ENCODE measurements at places on chromosomes 1 and 21.

GRCh38 chr21:46284733-46285132 lies 678 bp downstream of the MCM3AP start:
- no peak for DNase-seq

- no peak for DNase-seq
Observed at GRCh38 chr1:151282883-151283725, 1.0 kb downstream of the ZNF687 start.

DNA sequence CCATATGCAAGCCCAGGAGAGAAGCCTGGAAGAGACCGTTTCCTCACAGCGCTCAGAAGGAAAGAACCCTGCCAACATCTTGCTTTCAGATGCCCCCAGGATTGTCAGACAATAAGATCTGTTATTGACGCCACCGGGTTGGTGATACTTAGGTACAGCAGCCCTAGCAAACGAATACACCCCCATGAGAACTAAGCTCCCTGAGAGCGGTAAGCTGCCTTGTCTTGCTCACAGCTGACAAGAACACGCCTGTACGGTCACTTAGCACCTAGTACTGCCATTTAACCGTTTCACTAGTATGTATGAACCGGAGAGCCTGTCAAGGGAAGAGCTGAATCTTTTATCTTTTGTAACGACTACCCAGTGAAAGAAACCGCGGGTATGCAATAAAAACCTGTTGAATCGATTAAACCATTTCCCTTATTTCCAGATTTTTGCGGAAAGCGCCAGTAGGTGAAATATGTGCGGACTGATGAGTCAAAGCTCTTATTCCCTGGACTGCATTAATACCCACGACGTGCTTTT lies 619 bp upstream of the ZBTB8B start:
- DNase-seq = no peak

DNA sequence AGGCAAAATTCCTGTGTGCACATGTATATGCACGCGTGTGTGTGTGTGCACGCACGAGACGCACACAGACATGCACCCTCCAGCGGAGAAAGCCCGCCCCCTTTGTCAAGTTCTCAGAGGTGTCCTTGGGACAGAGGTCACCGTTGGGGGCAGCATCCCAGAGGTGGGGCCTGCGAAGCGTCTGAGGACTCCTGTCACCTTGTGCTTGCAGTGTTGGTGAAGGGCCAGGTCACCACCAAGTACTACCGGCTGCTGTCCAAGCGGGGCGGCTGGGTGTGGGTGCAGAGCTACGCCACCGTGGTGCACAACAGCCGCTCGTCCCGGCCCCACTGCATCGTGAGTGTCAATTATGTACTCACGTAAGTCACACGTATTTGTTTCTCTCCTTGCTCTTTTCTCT lies 42.6 kb downstream of the SIM2 start:
- no peak for DNase-seq

GRCh38 chr1:101920577-101920976 lies 76.1 kb downstream of the OLFM3 start:
- DNase-seq = no peak

DNA sequence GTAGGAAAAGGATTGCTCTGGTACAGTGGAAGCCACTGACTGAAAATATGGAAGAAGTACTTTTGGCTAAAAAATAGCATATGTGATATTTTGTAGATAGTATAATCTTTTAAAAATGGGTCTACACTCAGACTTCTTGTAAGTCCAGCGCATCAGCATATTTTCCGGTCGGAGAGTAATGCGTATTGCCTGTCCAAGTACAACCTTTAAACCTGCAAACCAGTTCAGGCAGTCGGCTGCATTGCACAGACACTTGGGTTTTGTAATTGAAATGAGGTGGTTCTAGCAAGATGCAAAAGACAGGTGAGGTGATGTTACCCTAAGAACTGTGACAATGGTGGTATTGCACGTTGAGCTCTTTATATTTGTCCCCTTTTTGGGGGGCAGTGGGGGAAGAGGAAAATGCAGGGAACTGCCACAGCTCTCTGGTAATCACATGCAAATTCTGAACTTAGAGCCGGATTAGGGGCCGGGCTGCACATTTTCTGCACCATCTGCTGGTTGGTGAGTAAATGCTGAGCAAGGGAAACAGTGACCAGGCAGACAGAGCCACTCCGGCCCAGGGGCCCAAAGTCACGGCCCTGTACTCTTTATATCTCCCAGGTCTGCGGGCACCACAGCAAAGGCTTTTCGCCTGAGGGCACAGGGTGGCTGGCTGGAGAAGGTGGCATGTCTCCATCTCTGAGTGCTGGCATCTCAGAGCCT lies 2.3 kb downstream of the GPR137B start:
- DNase-seq = no peak

- no peak for DNase-seq
Observed at GRCh38 chr1:9207715-9208114, 26.9 kb upstream of the H6PD start.

- DNase-seq = no peak
Observed at GRCh38 chr1:203331224-203331623, 19.7 kb downstream of the FMOD start.

DNA sequence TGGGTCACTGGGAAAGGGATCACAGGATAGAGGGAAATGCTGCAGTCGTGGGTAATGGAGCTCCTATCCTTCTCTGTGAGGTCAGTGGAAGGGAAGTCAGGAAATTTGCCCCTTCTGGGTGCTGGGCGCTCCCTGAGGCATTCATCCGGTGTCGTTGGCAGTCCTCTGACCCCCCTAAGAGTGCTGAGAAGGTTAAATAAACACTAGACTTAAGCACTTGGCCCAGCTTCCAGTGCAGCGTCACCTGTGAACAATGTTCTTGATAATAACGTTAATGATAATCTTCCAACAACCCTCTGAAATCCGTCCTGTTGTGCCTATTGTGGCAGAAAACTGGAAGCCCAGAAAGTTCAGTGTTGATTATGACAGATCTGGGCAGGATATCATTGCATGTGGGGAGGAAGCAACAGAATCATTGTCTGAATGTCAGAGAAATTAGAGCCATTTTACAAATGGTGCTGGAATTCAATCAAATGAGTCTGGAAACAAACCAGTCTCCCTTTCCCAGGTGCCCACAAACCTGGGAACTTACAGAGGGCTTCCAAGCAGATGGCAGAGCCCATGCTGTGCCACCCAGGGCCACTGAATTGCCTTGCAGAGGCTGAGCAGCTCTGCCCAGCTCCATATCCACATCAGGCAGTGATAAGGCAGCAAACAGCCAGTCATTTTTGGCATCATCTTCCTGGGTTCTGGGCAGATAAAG lies 216.8 kb downstream of the KAZN start:
- DNase-seq = no peak

- no peak for DNase-seq
Observed at GRCh38 chr1:912740-913301, 10.9 kb upstream of the SAMD11 start.

DNA sequence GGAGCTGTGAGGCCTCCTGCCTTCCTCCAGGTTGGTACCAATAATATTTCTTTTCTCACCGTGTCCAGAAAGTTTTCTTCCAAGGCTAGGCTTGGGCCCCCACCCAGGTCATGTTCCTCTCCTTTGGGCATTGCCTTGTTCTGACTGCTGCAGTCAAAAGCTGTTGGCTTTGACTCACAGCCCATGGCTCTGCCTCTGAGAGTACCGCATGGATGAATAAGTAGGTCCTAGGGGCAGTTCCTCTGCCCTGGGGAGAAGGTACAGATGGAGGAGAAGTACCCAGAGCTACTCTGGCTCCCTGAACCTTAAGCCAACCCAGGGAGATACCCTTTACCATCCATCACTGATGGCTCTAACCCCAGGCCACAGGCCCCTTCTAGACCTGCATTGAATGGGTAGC lies 115.0 kb downstream of the NAV1 start:
- no peak for DNase-seq

GRCh38 chr21:44969066-44969670 lies 29.3 kb downstream of the SLX9 start:
- no peak for DNase-seq

- DNase-seq = no peak
Observed at GRCh38 chr1:50620680-50621329, 197.6 kb upstream of the DMRTA2 start.

DNA sequence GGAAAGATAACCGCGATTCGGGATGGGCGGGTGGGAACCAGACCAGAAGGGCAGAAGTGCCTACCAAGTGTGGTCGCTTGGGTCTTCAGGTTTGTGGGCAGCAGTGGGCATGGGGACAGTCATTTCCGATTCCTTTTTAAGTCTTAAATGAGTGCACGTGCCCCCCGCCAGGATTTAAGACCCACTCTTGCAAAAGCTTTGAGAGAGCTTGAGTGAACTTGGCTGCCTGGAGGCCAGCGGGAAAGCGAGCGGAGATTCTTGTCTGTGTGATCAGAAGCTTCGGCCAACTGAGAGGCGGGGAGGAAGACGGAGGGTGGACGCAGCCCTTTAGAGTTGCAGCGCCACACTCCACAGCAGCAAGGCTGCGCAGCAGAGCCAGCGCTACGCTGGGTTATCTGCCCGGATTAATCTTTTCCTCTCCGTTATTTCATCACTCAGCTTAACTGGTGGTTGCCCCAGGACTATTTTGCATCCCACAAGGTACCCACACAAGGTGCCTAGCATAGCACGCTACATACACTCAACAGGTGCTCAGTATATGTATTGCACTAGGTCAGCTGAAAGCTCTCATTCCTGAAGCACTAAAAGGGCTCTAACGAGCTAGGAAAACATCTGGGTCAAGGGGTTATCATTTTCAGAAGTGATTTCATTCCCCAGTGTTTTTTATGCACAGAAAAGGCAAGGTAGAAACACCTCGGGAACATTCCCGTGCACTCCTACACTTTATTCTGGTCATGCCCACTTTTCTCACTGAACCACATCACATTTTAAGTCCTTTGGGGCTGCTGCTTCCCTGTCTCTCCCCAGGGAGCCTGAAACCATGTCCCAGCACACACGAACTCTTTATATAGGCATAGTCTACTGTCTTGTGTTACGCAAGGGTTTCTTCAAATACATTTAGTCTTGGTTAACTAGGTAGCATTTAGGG lies 1.5 kb upstream of the BATF3 start:
- no peak for DNase-seq

- DNase-seq = no peak
Observed at GRCh38 chr1:22231995-22232690, 89.2 kb upstream of the WNT4 start.

DNA sequence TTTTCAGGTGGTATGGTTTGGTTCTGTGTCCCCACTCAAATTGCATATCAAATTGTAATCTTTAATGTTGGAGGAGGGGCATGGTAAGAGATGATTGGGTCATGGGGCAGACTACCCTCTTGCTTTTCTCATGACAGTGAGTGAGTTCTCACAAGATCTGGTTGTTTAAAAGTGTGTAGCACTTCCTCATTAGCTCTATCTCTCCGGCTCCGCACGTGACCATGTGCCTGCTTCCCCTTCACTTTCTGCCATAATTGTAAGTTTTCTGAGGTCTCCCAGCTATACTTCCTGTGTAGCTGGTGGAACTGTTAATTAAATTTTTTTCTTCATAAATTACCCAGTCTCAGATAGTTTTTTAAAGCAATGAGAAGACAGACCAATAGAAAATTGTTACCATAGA lies 843.2 kb downstream of the AMY1C start:
- no peak for DNase-seq

DNA sequence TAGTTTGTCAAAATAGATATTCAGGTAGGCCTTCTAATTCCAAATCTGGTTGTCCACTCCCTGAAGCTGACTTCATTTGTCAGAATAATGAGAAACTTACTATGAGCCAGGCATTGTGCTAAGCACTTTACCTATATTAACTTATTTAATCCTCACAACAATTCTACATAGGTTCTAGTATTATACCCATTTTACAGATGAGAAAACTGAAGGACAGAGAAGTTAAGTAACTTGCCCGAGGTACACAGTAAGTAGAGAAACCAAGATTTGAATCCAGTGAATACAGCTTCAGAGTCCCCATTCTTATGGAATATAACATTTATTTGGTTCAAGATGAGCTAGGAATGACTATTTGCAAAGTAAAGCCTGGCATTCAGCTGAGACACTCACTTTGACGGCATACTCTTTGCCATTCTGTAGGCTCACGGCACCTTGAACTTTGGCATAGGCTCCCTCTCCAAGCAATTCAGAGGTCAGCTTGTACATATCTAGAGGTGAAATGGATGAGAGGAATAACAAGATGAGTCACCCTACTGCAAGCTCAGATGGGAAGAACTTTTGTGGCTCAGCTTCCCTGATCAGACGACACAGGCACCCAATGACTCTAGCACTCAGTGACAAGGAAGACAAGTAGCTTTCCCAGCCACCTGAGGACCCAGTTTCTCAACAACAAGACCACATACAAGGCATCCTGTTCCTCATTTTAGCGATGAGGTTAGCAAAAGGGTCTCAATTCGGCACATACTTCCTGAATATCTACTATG lies 23.7 kb downstream of the MKNK1 start:
- DNase-seq = no peak

DNA sequence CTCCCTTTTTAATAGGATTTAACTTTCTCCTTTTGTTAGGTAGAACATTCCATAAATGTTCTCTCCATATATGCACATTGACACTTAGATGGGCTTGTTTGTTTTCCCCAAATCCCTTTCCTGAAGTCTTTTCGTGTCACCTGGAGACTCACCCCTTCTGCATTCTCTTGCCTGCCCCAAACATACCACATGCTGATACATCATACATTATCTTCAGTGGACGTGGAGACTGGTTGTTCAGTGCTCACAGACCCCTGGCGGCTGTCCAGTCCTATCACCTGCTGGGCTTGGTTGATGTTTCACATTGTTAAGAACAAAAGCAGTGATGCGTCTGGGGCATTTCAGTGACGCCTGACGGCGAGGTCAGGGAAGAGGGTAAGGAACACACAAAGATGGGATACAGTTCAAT lies 22.2 kb downstream of the FMOD start:
- no peak for DNase-seq

- DNase-seq = no peak
Observed at GRCh38 chr1:172143384-172144055, 277.0 kb upstream of the C1orf105 start.

GRCh38 chr1:212601524-212601923 lies 7.0 kb upstream of the ATF3 start:
- DNase-seq = no peak

DNA sequence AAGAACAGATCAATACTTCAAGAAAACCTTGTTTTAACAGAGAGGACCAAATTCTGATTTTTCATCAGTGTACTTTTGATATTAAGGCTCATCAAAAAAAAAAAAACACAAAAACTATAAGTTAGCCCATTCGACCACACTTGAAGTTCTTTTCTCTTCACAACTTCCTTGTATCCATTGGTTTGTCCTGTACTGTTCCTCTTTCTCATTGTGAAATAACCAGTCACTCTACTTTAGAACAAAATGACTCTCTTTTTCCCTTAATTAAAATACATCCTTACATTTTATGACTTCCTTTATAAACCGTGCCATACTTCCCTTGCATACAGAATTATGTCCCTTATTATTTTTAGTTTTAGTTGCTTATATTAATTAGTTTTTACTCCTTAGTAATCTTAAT lies 8.4 kb downstream of the QSOX1 start:
- no peak for DNase-seq

DNA sequence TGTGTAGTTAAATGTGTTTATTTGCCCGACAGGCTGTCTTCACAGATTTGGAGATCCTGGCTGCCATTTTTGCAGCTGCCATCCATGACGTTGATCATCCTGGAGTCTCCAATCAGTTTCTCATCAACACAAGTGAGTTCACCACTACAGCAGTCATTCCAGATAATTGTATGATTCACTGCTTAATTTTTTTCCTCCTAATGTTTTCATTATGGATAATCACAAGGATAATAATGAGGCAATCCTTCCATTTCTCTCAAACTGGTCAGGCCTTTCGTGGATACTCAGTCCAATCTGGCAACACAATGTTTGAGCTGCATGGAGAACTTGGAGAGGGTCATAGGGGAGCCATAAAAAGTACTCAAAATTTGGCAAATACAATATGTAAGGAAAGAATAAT lies 168.3 kb upstream of the SGIP1 start:
- no peak for DNase-seq

Data from stimulated activated CD4-positive, alpha-beta T cell treated with anti-CD3 and anti-CD28 coated beads, Interleukin-1b, Interleukin-23, amount 100 ng/mL, for 24 hours (primary cell).